ENCODE measurements at places on chromosomes 3 and 15.

DNA sequence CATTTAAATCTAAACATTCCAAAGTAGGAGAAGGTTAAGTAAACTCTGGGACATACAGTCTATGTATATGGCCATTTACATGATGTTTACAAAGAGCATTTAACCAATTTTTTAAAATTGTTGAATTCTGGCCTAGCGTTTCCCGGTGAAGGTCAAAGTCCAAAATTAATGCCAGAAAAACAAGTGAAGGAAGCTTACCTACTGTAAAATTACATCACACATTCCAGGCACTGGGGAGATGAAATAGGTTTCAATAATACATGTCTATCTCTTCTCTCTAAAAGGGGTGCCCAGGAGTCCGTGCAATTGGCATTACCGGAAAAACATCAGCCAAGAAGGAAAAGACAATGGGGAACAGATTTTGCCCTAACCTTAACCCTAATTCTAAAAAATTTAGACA lies 358.8 kb downstream of the VPS13C start:
- H3K27ac ChIP-seq, result no peak overlapping the region
- no peaks in the 10 kb centered on the region for H3K4me1 ChIP-seq
- peaks cover 20% of the 10 kb centered on the region for H3K27me3 ChIP-seq
- H3K36me3 ChIP-seq, result no peaks in the 10 kb centered on the region
- no peak for DNase-seq

DNA sequence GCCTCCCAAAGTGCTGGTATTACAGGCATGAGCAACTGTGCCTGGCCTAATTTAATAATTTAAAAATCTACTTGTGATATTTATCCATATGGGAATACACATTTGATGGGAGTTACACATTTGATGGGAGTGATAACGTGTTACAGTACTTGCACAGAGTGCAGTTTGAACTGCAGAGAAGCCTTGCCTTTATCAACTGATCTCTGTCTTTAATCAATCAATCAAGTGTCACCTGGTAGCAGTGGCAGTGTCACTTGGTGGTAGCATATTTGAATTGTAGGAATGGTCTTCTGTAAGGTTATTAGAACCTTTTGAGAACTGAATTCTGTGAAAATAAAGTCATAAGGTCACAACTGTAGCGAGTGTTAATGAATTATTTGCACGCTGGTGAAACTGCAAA lies 37.8 kb downstream of the SIDT1 start:
- H3K27ac ChIP-seq, result no peak overlapping the region
- no peak overlapping the region for H3K4me3 ChIP-seq
- H3K36me3 ChIP-seq, result peaks cover 4% of the 10 kb centered on the region
- no peaks in the 10 kb centered on the region for H3K4me1 ChIP-seq
- DNase-seq, result no peak

DNA sequence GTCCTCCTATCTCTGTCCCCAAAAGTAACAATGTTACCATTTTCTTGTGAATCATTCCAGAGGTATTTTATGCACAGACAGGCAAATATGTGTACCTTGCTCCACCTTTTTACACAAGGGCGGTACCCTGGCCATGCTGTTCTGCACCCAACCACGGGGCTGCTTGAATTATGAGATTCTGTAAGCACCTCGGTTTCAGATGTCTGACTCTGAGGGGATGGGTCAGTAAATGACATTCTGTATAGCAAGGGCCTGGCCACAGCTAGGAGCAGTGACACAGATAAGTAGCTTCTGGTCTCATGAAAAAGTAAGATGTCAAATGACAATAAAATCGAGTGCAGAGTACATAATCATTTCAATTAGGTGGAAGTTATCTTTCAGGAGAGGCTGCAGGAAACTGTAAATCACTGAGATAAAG lies 30.4 kb upstream of the FLNB start:
- no peak overlapping the region for H3K27ac ChIP-seq
- peaks cover 6% of the 10 kb centered on the region for H3K4me1 ChIP-seq
- peaks cover under 1% of the 10 kb centered on the region for H3K36me3 ChIP-seq

DNA sequence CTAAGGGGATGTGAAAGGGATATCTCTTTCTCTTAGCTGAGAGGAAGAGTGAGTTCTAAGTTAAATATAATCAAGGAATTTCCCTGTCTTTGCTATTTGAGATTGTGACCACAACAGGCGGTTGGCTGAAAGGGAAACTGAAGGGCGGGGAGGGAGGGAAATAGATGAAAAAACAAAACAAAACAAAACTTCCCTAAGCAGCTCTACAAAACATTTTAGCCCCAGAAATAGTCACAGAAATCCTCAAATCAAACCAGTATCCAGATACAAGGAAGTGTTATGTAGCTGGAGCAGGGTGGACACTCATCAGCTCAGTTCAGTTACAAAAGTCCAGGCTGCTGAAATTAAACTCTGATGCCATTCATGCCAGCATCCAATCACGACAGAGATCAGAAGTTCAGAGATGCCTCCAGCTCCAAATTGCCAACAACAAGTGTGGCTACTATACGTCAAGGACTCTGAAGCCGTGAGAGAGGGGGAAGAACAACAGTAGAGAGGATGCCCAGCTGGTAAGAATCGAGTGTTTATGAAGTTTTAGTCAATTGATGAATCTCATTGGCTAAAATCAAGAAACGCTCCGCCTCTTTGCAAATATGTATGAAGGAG lies 319 bp upstream of the TP63 start:
- H3K27ac ChIP-seq, result peak overlapping the region; percentile 81
- H3K4me1 ChIP-seq, result peaks cover 22% of the 10 kb centered on the region
- no peaks in the 10 kb centered on the region for H3K36me3 ChIP-seq
- H3K4me3 ChIP-seq, result peak overlapping the region; percentile 67
- peaks cover 4% of the 10 kb centered on the region for H3K27me3 ChIP-seq

DNA sequence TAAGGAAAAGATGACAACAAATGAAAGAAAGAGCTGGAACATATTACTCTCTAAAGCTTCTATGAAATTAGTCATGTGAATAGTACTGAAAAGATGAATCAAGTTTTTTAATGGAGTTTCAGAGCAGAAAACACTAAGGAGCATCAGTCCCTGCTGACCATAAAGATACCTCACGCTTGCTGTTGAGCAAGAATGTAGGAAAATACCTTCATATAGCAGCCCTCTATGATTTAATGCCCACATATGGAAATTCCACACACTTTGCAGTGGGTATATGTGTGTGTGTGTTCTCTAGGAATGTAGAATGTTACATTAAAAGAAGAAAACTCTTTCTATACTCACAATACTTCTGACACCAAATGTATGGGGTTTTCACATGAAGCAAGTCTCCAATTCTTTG lies 355.0 kb downstream of the ERC2 start:
- H3K27me3 ChIP-seq, result no peaks in the 10 kb centered on the region
- no peak overlapping the region for H3K4me3 ChIP-seq
- no peak overlapping the region for H3K27ac ChIP-seq
- no peaks in the 10 kb centered on the region for H3K36me3 ChIP-seq

GRCh38 chr3:50205413-50206276 lies 574 bp downstream of the SLC38A3 start:
- no peaks in the 10 kb centered on the region for H3K4me1 ChIP-seq
- DNase-seq, result peak; percentile 77
- H3K27ac ChIP-seq, result no peak overlapping the region
- no peaks in the 10 kb centered on the region for H3K36me3 ChIP-seq
- peaks cover 42% of the 10 kb centered on the region for H3K27me3 ChIP-seq
- H3K4me3 ChIP-seq, result no peak overlapping the region

GRCh38 chr3:51921081-51921578 lies 18.0 kb upstream of the IQCF1 start:
- H3K27me3 ChIP-seq, result peaks cover 15% of the 10 kb centered on the region
- H3K4me3 ChIP-seq, result no peak overlapping the region
- H3K27ac ChIP-seq, result no peak overlapping the region
- H3K36me3 ChIP-seq, result no peaks in the 10 kb centered on the region
- no peaks in the 10 kb centered on the region for H3K4me1 ChIP-seq

- no peak for DNase-seq
- peaks cover 18% of the 10 kb centered on the region for H3K27me3 ChIP-seq
- H3K27ac ChIP-seq, result no peak overlapping the region
- no peaks in the 10 kb centered on the region for H3K4me1 ChIP-seq
- H3K36me3 ChIP-seq, result no peaks in the 10 kb centered on the region
Measured at GRCh38 chr3:160765211-160765610, 9.2 kb downstream of the PPM1L start.

DNA sequence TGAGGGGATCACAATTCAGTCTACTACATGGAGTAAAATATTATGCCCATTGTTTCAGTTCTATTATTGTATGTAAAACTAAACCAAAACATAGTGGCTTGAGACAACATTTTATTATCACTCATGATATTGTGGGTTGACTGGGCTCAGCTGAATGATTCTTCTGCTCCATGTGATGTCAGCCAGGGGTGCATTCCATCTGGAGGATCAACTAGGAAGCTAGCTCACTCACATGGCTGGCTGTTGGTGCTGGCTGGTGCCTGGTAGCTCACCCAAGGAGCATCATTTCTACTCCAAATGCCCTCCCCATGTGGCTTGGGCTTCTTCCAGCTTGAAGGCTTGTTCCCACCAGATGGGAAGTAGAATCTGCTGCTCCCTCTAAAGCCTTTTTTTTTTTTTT lies 51.8 kb upstream of the CLRN1 start:
- H3K27me3 ChIP-seq, result peaks cover 8% of the 10 kb centered on the region
- DNase-seq, result no peak
- no peak overlapping the region for H3K4me3 ChIP-seq
- no peaks in the 10 kb centered on the region for H3K4me1 ChIP-seq
- H3K27ac ChIP-seq, result no peak overlapping the region

DNA sequence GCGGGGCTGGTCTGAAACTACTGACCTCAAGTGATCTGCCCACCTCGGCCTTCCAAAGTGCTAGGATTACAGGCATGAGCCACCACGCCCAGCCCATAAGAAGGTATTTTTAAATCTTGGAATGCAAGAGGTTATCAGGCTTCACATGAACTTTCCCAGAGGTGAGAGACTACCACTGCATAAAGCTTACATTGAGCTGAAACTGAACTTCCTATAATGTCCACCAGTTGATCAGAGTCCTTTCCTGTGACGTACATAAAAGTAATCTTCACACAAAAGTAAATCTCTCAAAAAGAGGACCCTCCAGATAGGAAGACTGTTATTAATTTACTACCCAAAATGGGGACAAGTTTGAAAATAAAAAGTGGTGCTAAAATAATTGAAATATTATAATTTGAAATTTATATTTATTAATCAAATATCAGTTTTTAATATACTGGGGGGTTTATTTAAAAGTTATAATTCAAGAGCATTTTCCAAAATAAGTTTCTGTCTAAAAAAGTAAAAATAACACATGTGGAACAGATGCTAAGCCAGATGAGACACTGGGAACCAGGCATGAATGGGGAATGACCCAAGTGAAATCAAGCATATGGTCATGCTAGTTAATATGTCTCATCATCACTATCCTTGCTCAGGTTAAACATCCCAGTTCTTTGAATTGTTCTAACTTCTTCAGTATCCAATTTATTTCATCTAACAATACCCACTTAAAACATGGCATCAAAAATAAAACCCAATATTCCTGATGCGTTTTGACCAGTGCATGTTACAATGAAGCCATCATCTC lies 269.9 kb upstream of the UBE2E2 start:
- H3K36me3 ChIP-seq, result no peaks in the 10 kb centered on the region
- DNase-seq, result no peak
- no peaks in the 10 kb centered on the region for H3K27me3 ChIP-seq
- H3K4me3 ChIP-seq, result no peak overlapping the region
- H3K4me1 ChIP-seq, result no peaks in the 10 kb centered on the region

DNA sequence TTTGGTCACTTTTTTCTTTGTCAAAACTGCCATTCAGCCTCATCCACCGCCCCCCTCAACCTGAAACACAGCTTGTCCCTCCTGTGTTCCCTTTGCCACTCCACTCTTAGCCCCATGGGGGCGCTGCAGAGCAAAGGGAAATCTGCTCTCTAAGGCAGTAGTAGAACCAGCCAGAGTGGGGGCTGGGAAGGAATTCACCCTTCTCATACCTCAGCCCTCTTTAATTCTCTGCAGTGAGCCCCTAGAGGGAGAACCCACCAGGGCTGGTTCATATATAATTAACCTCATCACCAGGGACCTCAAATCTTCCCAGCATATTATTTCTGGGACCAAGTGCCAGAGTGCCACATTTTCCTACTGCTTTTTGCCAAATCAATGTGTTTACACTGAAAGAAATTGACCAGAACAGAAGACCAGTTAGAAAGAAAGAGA lies 2.8 kb upstream of the BCL6 start:
- no peaks in the 10 kb centered on the region for H3K27me3 ChIP-seq
- peak overlapping the region; percentile 99 for H3K27ac ChIP-seq
- H3K4me1 ChIP-seq, result peaks cover 62% of the 10 kb centered on the region
- H3K4me3 ChIP-seq, result peak overlapping the region; percentile 98
- peak; percentile 98 for DNase-seq

DNA sequence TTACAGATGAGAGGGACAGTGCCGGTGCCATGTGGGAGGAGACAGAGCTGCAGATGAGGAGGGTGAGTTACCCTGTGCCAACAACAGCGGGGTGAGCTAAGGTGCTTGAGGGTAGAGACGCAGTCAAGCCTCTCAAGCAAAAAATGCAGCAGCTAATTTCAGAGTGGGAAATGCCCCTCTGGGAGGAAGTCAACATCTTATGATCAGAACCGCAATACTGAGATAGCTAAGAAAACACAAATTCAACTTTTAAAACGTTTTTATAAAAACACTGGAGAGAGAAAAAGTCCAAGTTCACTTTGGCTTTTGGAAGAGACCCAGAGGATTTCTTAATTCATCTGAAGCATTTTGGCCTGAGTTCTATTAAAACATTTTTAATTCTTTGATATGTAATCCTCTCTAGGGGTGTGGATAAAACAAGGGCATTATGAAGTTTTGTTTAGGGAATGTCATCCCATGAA lies 319.2 kb downstream of the SLC9A9 start:
- no peaks in the 10 kb centered on the region for H3K36me3 ChIP-seq
- H3K4me1 ChIP-seq, result peaks cover 4% of the 10 kb centered on the region
- no peak overlapping the region for H3K27ac ChIP-seq
- no peak overlapping the region for H3K4me3 ChIP-seq
- DNase-seq, result no peak

DNA sequence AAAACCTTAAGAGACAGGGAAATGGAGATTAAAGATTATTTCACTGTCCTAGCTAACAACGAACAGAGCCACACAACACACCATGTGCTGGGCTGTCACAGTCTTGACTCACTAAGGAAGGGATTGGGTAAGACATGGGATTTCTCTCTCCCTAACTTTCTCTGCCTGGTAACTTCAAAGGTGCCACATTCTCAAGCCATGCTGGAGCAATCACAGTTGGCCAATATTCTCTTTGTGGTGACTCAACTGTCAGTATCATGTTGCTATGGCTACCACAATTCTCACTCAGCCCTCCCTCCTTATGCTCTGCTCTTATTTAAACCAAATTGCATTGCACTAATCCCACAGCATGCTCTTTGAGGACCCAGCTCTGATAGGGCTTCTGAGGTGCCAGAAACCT lies 74.0 kb downstream of the OXNAD1 start:
- no peaks in the 10 kb centered on the region for H3K27me3 ChIP-seq
- H3K4me3 ChIP-seq, result no peak overlapping the region
- peaks cover 61% of the 10 kb centered on the region for H3K36me3 ChIP-seq
- H3K4me1 ChIP-seq, result peaks cover 45% of the 10 kb centered on the region

DNA sequence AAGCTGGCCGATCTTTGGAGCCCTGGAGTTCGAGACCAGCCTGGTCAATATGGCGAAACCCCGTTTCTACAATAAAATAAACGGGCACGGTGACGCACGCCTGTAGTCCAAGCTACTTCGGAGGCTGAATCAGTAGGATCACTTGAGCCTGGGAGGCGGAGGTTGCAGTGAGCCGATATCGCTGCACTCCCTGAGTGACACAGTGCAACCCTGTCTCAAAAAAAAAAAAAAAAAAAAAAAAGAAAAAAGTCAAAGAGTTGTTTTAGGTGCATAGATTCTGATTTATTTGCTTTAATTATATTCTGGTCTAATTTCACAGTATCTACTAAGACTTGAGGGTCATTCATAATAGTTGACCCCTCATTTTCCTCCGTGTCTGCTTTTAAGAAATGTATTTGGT lies 1.7 kb downstream of the ARL13B start:
- H3K36me3 ChIP-seq, result no peaks in the 10 kb centered on the region
- DNase-seq, result no peak
- no peaks in the 10 kb centered on the region for H3K27me3 ChIP-seq
- peaks cover 19% of the 10 kb centered on the region for H3K4me1 ChIP-seq
- no peak overlapping the region for H3K27ac ChIP-seq
